SK-N-SH (cell line): ENCODE measurements at places on chromosomes 1 and 21. TPM values are rescaled to one million over a fixed set of nuclear protein-coding genes. Genes with fewer than 3 reads are reported as not detected.

The C1orf226 gene
- 0.03 and 0.05 TPM in 2 replicates for polyA plus RNA-seq

DNA sequence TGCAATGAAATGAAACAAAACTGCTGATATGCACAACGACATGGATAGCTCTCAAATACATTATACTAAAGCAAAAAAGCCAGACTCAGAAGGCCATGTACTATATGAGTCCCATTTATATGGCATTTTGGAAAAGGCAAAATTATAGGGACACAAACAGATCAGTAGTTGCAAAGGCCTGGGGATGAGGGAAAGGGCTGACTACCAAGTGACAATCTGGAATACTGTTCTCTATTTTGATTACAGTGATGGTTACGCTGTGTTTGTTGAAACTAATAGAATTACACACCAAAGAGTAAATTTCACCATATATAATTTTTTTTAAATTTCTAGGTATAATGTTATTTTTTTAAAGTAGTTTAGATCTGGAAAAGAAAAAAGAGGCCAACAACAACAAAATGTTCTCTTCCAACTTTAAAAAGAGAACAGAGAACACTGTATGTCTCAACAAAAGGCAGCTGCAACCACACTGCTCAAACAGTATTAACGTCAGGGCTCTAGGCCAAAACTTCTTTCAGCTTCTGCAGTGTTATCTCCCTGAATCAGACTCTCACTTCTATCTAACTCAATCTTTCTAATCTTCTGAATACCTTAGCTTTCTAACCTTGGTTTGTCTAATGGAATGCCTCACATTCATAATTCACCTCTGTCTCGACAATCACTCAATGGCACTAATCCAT is 75.8 kb downstream of the FOXJ3 start:
- H3K27me3 ChIP-seq: no peaks in the 10 kb centered on the region
- H3K27ac ChIP-seq: peak overlapping the region; percentile 55
- H3K36me3 ChIP-seq: peaks cover 18% of the 10 kb centered on the region; the same call in 1 of the 2 replicates
- peaks cover 7% of the 10 kb centered on the region; the same call in 1 of the 2 replicates for H3K4me1 ChIP-seq
- no peak overlapping the region for H3K4me3 ChIP-seq

GRCh38 chr1:84301004-84301784 is at the start of gene SAMD13:
SAMD13 (plus strand) TSS chr1:84301708; CDS start chr1:84303235, 1,527 bp downstream.
- DNase-seq: peak; percentile 51
- H3K4me3 ChIP-seq: peak within 1 kb of the TSS; percentile 51
- peak within 1 kb of the TSS; percentile 67 for H3K27ac ChIP-seq
- H3K27me3 ChIP-seq: no peaks in the 10 kb centered on the region

DNA sequence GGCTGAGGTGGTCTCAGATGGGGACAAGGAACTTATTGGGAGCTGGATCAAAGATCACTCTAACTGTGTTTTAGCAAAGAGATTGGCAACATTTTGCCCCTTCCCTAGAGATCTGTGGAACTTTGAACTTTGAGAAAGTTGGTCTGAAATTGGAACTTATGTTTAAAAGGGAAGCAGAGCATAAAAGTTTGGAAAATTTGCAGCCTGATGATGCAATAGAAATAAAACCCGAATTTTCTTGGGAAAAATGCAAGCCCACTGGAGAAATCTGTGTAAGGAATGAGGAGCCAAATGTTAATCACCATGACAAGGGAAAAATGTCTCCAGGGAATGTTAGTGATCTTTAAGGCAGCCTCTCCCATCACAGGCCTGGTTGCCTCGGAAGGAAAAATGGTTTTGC is 17.2 kb downstream of the CFH start:
- H3K27ac ChIP-seq: no peak overlapping the region
- peaks cover 6% of the 10 kb centered on the region for H3K36me3 ChIP-seq
- no peaks in the 10 kb centered on the region for H3K4me1 ChIP-seq
- H3K27me3 ChIP-seq: no peaks in the 10 kb centered on the region
- DNase-seq: no peak

The GPR37L1 gene
- not detected in 2 replicates for polyA plus RNA-seq

GRCh38 chr21:40271164-40271563 is 403.9 kb downstream of the PCP4 start:
- no peak for DNase-seq
- no peaks in the 10 kb centered on the region for H3K36me3 ChIP-seq
- no peaks in the 10 kb centered on the region for H3K4me1 ChIP-seq
- peak overlapping the region; percentile 93; the same call in 1 of the 2 replicates for H3K27ac ChIP-seq
- no peak overlapping the region for H3K4me3 ChIP-seq

GRCh38 chr1:37257646-37258045 is 216.7 kb upstream of the ZC3H12A start:
- H3K27ac ChIP-seq: peak overlapping the region; percentile 86
- H3K4me1 ChIP-seq: no peaks in the 10 kb centered on the region
- H3K4me3 ChIP-seq: no peak overlapping the region

The SUSD4 gene
- 0.21 and 0.31 TPM in 2 replicates for polyA plus RNA-seq

The ZNF669 gene
- 3.3 and 3.7 TPM in 2 replicates for polyA plus RNA-seq

DNA sequence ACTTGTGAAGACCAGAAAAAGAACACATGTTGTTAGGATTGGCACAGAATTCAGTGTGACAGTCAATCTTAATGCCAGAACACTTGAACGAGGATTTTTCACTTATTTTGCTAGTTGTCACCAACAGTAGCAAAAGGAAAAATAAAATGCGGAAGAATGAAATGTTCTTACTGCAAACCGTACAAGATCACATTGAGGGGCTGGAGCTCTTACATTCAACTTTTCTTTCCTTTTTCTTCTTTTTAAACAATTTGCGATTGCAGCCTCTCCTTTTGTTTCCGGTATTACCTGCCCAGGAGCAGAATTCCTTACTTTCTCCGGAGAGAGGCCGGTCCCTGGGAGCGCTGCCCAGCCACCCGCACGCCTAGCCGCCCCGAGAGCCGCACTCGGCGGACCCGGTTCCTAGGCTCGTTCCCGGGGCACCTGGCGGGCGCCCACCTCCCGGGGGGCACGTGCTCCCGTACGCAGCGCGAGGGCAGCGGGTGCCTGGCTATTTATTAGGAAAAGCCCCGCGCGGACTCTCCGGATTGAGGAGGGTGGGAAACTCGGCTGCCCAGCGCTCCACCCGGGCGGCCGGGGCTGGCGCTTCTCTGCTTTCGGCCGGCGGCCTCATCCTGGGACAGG is 1.2 kb upstream of the CAMTA1 start:
- peaks cover 3% of the 10 kb centered on the region for H3K36me3 ChIP-seq
- no peak for DNase-seq
- H3K27me3 ChIP-seq: no peaks in the 10 kb centered on the region
- peak overlapping the region; percentile 79 for H3K4me3 ChIP-seq

DNA sequence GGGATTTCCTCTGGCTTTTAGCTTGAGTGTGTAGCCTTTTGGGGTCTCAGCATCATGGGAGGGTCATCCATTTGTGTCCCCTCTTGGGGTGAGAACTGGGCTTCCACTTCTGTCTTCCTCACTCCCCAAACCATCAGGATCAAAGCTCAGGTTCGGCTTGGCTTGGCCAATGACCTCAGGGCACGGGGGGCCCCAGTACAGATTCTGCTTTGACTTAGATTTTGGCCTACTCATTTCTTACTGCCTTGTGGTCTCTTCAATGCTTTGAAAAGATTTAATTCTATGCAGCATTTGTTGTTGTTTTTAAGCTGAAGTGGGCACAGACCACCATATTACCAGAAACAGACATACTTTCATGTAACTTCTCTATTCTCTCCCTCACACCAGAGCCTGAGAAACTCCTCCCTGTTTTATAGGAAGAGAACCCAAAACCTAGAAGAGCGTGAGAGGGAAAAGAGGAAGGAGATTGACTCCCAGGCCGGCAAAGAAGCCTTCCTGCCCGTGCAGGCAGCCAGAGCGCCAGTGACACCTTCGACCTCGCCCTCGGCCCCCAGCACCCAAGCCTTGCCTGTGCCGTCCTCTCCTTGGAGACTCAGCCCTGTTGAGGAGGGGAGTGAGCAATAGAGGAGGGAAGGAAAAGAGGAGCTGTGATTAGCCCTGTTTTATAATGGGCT is 1.9 kb upstream of the S100A3 start:
- peaks cover 49% of the 10 kb centered on the region for H3K4me1 ChIP-seq
- H3K4me3 ChIP-seq: no peak overlapping the region
- DNase-seq: no peak
- no peaks in the 10 kb centered on the region for H3K27me3 ChIP-seq
- H3K36me3 ChIP-seq: no peaks in the 10 kb centered on the region
- no peak overlapping the region for H3K27ac ChIP-seq

DNA sequence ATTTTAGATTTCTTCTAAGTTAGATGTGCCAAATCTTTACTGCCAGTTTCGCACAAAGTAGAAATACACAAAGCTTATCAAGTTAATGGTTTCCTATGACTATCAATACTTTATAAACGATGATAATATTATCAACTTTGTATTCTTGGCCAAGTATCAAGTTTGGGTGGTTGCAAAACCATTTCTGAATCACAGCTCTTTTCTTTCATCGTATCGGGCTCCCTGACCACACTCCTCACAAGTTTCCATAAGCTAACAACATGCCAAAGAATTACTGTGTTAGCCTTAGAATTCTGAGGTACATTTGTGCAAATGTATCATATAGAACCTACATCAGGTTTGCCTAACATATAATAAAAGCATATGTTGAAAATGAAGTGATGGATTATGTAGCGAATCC is 311.0 kb downstream of the KCTD3 start:
- no peaks in the 10 kb centered on the region for H3K27me3 ChIP-seq
- DNase-seq: no peak
- no peaks in the 10 kb centered on the region for H3K4me1 ChIP-seq
- H3K4me3 ChIP-seq: no peak overlapping the region
- H3K36me3 ChIP-seq: no peaks in the 10 kb centered on the region
- H3K27ac ChIP-seq: no peak overlapping the region

DNA sequence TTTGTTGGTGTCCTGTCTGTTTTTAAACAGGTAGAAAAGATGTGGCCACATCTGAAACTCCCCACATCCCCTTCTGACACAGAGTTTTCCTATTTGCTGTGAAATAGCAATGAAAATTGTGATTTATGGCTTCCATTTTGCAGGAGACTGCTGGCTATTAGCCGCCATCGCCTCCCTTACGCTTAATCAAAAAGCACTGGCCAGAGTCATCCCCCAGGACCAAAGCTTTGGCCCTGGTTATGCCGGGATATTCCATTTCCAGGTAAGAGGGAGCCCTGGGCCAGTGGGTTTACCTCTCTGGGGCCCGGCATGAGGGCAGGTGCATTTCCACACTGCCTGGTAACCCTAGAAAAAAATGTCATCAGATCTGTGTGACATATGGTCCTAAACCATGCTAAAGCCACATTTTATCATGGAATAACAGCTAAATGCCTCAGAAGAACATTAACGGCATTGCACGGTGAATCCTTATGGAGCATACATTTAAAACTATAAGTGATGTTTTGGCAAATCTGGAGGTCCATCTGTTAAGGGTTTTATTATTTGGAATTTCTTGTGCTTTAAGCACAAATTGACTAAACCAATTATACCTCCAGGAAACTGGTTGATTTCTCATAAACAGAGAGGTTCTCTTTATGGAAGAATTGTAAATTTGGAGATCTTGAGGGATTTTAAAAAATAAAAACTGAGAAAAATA is 12.3 kb downstream of the CAPN9 start:
- H3K27ac ChIP-seq: no peak overlapping the region
- H3K27me3 ChIP-seq: peaks cover 14% of the 10 kb centered on the region; the same call in 1 of the 2 replicates
- no peaks in the 10 kb centered on the region for H3K4me1 ChIP-seq
- no peak for DNase-seq

DNA sequence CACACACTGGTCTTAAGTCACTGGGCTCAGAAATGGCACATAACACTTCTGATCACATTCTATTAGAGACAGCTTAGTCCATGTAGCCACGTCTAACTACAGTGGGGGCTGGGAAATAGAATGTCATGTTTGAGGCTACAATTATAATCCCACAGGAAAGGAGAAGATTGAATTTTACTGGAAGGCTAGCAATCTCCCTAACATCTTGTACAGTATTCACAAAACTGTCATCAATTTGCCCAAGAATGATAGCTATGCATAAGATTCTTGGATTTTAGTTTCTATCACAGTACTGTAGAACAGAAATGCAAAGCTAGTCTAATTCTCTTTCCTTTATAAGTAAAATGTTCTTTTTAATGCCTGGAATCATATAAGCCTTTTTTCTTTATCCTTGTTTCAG is 12.7 kb upstream of the ZMYM6 start:
- no peaks in the 10 kb centered on the region for H3K36me3 ChIP-seq
- H3K4me3 ChIP-seq: no peak overlapping the region
- DNase-seq: no peak
- H3K27ac ChIP-seq: peak overlapping the region; percentile 25; the same call in 1 of the 2 replicates
- H3K4me1 ChIP-seq: no peaks in the 10 kb centered on the region
- H3K27me3 ChIP-seq: no peaks in the 10 kb centered on the region

DNA sequence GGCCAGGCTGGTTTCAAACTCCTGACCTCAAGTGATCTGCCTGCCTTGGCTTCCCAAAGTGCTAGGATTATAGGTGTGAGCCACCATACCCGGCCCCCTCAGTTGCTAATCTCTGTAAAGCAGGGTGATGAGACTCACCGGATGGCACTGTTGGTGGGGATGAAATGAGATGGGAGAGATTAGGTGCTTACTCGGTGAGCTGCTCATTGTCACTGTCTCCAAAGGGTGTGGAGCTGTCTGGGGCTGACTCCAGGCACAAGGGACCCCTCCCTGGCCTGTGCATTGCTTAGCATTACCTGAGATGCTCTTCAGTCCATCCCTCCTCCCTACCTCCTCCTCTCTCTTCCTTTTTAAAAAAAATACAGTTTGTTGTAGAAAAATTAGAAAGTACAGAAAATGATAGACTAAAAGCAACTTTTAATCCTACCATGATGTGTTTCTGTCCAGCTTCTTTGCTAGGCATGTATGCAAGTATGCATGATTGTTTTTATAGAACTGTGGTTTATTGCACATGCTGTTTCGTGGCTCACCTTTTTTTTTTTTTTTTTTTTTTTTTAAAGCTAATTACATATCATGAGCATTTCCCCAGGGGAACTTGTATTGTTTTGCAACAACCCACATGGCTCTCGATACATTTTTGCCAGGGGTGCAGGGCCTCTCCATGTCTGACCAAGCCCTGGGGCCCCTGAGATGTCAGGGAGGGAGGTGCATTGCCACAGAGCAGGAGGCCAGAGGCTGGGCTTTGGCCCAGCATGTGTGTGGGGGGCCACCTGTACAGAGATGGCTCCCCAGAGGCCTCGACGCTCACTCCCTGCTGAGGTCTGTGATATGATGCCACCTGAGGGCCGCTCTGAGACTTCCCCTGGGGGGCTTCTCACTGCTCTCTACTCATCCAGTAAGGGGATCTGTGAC is 55.4 kb downstream of the ARHGEF10L start:
- no peaks in the 10 kb centered on the region for H3K4me1 ChIP-seq
- no peak for DNase-seq
- H3K4me3 ChIP-seq: no peak overlapping the region

GRCh38 chr1:184513966-184514365 is 127.1 kb downstream of the C1orf21 start:
- no peaks in the 10 kb centered on the region for H3K27me3 ChIP-seq
- H3K36me3 ChIP-seq: peaks cover 13% of the 10 kb centered on the region; the same call in 1 of the 2 replicates
- peak overlapping the region; percentile 31; the same call in 1 of the 2 replicates for H3K27ac ChIP-seq
- no peak for DNase-seq
- H3K4me3 ChIP-seq: no peak overlapping the region

The AGMAT gene
- 0.60 and 0.66 TPM in 2 replicates for polyA plus RNA-seq

- H3K36me3 ChIP-seq: no peaks in the 10 kb centered on the region
- H3K27ac ChIP-seq: peak overlapping the region; percentile 90
- H3K4me1 ChIP-seq: peaks cover 6% of the 10 kb centered on the region
Observed at GRCh38 chr1:21175670-21176581, 771 bp downstream of the EIF4G3 start.
